ENCODE measurements at places on chromosomes 13 and 19. TPM values are rescaled to one million over a fixed set of nuclear protein-coding genes. Genes with fewer than 3 reads are reported as not detected.
A peak's percentile ranks its signal among the peaks of the same experiment; 100 is the strongest.

PRX gene
- 2.5 TPM for total RNA-seq

LILRB4 gene
- total RNA-seq, result not detected

OR10H1 gene
- not detected for total RNA-seq

SYCN gene
- not detected for total RNA-seq

NCAN gene
- not detected for total RNA-seq

ACP5 gene
- total RNA-seq, result not detected

INSL3 gene
- total RNA-seq, result not detected

KIR3DL2 gene
- not detected for total RNA-seq

- no peak overlapping the region for H3K27ac ChIP-seq
- no peak for DNase-seq
- no peak overlapping the region for H3K4me3 ChIP-seq
Observed at GRCh38 chr13:31437975-31438374, 238.2 kb downstream of the B3GLCT start.

DNA sequence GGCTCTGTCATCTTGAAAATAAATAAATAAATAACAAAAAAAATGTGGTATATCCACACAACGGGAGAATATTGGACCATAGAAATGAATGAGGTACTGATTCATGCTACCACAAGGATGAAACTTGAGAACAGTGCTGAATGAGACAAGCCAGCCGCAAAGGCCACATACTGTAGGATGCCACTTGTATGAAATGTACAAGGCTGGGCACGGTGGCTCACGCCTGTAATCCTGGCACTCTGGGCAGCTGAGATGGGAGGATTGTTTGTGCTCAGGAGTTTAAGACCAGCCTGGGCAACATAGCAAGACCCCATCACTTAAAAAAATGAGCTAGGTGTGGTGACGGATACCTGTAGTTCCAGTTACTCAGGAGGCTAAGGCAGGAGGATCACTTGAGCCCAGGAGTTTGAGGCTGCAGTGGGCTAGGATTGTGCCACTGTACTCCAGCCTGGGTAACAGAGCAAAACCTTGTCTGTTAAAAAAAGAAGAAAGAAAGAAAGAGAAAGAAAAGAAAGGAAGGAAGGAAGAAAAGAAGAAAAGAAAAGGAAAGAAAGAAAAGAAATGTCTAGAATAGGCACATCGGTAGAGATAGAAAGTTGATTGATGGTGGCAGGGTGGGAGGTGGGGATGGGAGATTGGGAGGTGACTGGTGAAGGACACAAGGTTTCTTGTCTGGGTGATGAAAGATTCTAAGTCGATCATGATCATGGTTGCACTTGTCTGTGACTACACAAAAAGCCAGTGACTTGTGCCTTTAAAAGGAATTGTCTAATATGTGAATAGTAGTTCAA, 20.3 kb downstream of the HPN start:
- H3K4me3 ChIP-seq, result no peak overlapping the region
- DNase-seq, result no peak
- no peak overlapping the region for H3K27ac ChIP-seq
- no peaks in the 10 kb centered on the region for H3K36me3 ChIP-seq

GRCh38 chr19:49390929-49391359, 2.9 kb downstream of the KASH5 start:
- no peak overlapping the region for H3K27ac ChIP-seq
- H3K36me3 ChIP-seq, result no peaks in the 10 kb centered on the region
- no peaks in the 10 kb centered on the region for H3K27me3 ChIP-seq
- no peaks in the 10 kb centered on the region for H3K4me1 ChIP-seq

- H3K4me1 ChIP-seq, result peaks cover 9% of the 10 kb centered on the region
- no peak overlapping the region for H3K27ac ChIP-seq
- H3K27me3 ChIP-seq, result no peaks in the 10 kb centered on the region
- no peak overlapping the region for H3K4me3 ChIP-seq
Observed at GRCh38 chr13:27183561-27184147, 12.0 kb upstream of the USP12 start.

- no peaks in the 10 kb centered on the region for H3K27me3 ChIP-seq
- no peaks in the 10 kb centered on the region for H3K4me1 ChIP-seq
- no peak overlapping the region for H3K4me3 ChIP-seq
- DNase-seq, result no peak
- no peak overlapping the region for H3K27ac ChIP-seq
Observed at GRCh38 chr19:32098968-32099367, 246.4 kb upstream of the ZNF507 start.

GRCh38 chr19:34145741-34146202, 26.5 kb upstream of the LSM14A start:
- H3K27me3 ChIP-seq, result no peaks in the 10 kb centered on the region
- H3K36me3 ChIP-seq, result no peaks in the 10 kb centered on the region
- no peaks in the 10 kb centered on the region for H3K4me1 ChIP-seq
- DNase-seq, result peak; percentile 70
- no peak overlapping the region for H3K27ac ChIP-seq

DNA sequence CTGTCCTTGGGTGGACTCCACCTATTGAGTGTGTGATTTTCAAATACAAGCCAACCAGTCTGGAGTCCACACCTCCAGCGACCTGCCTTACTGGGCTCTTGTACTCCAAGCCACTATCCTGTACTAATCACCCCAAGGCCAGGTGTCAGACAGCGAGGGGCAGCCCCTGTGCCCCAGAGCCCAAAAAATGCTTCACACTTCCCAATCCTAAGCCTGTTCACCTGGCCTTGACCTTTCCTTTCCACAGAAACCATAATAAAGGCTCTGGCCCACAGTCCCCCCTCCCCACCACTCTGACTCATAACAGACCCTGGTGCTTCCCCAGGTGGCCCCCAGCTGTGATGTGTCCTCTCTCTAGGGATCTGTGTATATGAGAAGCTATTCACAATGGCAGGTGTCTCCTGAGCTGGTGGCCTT, 3.9 kb downstream of the CD209 start:
- no peaks in the 10 kb centered on the region for H3K27me3 ChIP-seq
- H3K27ac ChIP-seq, result no peak overlapping the region
- no peak overlapping the region for H3K4me3 ChIP-seq
- no peak for DNase-seq
- H3K4me1 ChIP-seq, result no peaks in the 10 kb centered on the region

- H3K27me3 ChIP-seq, result no peaks in the 10 kb centered on the region
- no peak for DNase-seq
- no peaks in the 10 kb centered on the region for H3K36me3 ChIP-seq
- H3K4me3 ChIP-seq, result no peak overlapping the region
Observed at GRCh38 chr13:61575973-61576372, 160.3 kb upstream of the PCDH20 start.

DNA sequence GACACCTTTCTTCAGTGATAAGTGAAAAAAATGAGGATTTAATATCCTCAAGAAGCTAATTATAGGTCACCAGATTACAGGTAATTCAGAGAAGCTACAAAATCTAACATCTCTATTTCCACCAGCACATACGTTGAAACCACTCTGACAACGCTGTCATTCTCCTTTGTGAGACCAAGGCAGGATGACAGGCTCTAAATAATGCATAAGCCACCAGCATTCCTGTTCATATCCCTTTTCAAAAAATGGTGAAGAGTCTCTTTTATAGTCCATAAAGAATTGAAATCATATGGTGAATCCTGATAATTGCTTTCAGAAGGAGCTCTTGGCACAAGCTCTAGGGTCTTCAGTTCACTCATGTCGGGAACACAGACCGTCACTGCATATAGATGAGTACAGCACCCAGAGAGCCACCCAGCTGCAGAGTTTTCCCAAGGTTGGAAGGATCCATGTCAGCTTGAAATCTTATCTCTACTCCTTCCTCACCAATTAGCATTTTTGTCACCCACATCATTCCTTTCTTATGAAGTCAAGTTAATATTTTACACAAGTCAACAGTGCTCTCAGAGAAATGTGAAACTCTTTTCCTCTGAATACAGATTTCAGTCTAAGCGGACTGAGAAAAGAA, 431.4 kb downstream of the TBC1D4 start:
- no peak overlapping the region for H3K27ac ChIP-seq
- H3K36me3 ChIP-seq, result no peaks in the 10 kb centered on the region
- no peak for DNase-seq
- no peaks in the 10 kb centered on the region for H3K27me3 ChIP-seq
- no peak overlapping the region for H3K4me3 ChIP-seq

DNA sequence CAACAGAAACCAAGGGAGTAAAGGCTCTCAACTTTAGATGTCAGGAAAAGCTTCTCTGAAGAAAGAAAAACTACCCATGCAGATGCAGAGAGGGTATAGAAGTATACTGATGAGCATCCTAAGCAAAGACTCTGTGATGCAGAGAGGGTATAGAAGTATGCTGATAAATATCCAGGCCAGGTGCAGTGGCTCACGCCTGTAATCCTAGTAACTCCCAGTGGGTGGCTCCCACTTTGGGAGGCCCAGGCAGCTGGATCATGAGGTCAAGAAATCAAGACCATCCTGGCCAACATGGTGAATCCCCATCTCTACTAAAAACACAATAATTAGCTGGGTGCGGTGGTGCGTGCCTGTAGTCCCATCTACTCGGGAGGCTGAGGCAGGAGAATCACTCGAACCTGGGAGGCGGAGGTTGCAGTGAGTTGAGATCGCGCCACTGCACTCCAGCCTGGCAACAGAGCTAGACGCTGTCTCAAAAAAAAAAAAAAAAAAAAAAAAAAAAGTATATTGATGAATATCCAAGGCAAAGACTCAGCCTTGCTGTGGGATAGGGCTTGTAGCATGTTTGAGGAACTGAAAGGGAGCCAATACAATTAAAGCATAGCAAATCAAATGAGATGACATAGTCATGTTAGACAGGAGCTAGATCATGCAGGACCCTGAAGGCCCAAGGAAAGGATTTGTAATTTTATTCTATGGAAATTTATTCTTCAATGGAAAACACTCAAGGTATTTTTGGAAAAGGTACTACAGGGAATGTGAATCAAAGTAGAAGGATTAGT, 14.9 kb downstream of the UBL3 start:
- peaks cover 58% of the 10 kb centered on the region for H3K4me1 ChIP-seq
- no peak overlapping the region for H3K4me3 ChIP-seq
- no peak overlapping the region for H3K27ac ChIP-seq
- H3K27me3 ChIP-seq, result no peaks in the 10 kb centered on the region
- no peaks in the 10 kb centered on the region for H3K36me3 ChIP-seq
- no peak for DNase-seq

DNA sequence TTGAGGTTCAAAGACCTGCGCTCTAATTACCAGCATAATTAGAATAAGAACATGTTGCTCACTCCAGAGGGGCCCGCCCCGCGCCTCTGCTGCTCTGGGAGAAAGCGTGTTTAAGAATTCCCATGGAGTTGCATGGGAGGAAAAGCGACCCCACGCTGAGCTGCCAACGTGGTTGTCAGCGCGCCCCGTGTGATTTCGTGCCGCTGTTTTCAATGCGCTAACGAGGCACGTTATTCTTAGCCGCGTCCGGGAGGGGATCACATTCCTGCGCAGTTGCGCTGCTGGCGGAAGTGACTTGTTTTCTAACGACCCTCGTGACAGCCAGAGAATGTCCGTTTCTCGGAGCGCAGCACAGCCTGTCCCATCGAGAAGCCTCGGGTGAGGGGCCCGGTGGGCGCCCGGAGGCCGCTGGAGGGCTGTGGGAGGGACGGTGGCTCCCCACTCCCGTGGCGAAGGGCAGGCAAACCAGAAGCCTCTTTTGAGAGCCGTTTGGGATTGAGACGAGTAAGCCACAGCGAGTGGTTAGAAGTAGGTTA, 173.8 kb upstream of the SOX1 start:
- H3K27ac ChIP-seq, result no peak overlapping the region
- no peak overlapping the region for H3K4me3 ChIP-seq
- H3K36me3 ChIP-seq, result no peaks in the 10 kb centered on the region
- H3K27me3 ChIP-seq, result no peaks in the 10 kb centered on the region

- no peaks in the 10 kb centered on the region for H3K27me3 ChIP-seq
- no peaks in the 10 kb centered on the region for H3K4me1 ChIP-seq
- H3K27ac ChIP-seq, result no peak overlapping the region
Observed at GRCh38 chr13:64528838-64529237, 2701.3 kb downstream of the PCDH9 start.

DNA sequence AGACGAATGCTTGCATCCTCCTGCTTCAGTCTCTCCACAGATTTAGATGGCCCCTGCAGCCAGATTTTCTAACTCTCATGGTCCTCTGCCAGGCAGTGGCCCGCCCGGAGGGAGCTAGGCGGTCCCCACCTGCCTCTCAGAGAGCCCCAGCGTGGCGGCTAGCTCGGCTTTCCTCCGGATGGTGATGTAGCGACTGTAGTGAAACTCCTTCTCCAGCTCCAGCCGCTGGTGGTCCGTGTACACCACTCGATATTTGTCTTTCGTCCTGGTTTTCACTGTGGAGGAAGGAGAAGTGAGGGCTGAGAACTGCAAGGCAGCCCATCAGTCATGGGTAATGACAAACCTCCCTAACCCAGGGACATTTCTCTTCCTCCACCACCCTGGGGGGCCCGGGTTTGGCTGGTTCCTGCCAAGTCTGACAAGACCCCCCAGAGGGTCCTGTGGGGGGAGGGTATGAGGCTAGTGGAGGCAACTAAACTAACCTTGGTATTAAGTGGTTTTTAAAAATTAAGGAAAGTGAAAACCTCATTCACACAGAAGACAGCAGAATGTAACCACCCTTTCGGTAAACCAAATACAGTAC, 4.3 kb downstream of the CDX2 start:
- no peak for DNase-seq
- no peaks in the 10 kb centered on the region for H3K27me3 ChIP-seq
- peak overlapping the region; percentile 65 for H3K27ac ChIP-seq
- peaks cover 9% of the 10 kb centered on the region for H3K36me3 ChIP-seq
- H3K4me1 ChIP-seq, result peaks cover 53% of the 10 kb centered on the region
- peak overlapping the region; percentile 96 for H3K4me3 ChIP-seq

- no peaks in the 10 kb centered on the region for H3K27me3 ChIP-seq
- no peaks in the 10 kb centered on the region for H3K36me3 ChIP-seq
- no peaks in the 10 kb centered on the region for H3K4me1 ChIP-seq
- peak; percentile 19 for DNase-seq
- no peak overlapping the region for H3K4me3 ChIP-seq
- H3K27ac ChIP-seq, result no peak overlapping the region
Observed at GRCh38 chr13:111491021-111491420, 170.6 kb downstream of the TEX29 start.

- 0 out of 2 replicates have a peak, but pooled peaks cover 7% of the 10 kb centered on the region for H3K4me1 ChIP-seq
- H3K4me3 ChIP-seq, result no peak overlapping the region
- no peaks in the 10 kb centered on the region for H3K27me3 ChIP-seq
Observed at GRCh38 chr19:13868663-13869062, 8.3 kb upstream of the NANOS3 start.

GRCh38 chr19:35822579-35822978, 9.9 kb upstream of the PRODH2 start:
- no peaks in the 10 kb centered on the region for H3K27me3 ChIP-seq
- DNase-seq, result no peak
- no peak overlapping the region for H3K4me3 ChIP-seq
- H3K27ac ChIP-seq, result no peak overlapping the region
- H3K36me3 ChIP-seq, result no peaks in the 10 kb centered on the region

DNA sequence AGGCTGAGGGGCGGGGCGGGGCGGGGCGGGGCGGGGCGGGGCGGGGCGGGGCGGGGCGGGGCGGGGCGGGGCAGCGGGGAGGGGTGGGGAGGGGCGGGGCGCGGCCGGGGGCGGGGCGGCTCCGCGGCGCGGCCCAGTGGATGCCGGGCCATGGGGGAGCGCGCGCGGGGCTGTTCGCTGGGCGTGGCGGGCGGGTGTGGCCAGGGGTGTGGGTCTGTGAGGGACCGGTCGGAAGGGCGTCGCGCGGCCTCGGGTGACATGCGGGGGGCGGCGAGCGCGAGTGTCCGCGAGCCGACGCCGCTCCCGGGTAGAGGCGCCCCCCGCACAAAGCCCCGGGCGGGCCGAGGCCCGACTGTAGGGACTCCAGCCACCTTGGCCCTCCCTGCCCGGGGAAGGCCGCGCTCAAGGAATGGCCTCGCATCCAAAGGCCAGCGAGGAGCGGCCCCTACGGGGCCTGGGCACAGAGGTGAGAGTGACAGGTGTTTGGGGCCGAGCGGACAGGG, at the start of gene ZFP28:
Gene ZFP28, plus strand, starts transcription at position 188 of the 503 bp plus-strand sequence. Its CDS starts 71 bp downstream, at position 259.
- H3K4me3 ChIP-seq, result no peak within 1 kb of the TSS
- no peaks in the 10 kb centered on the region for H3K36me3 ChIP-seq
- no peak for DNase-seq

- no peak overlapping the region for H3K27ac ChIP-seq
- no peaks in the 10 kb centered on the region for H3K36me3 ChIP-seq
- H3K27me3 ChIP-seq, result no peaks in the 10 kb centered on the region
- H3K4me3 ChIP-seq, result no peak overlapping the region
- DNase-seq, result no peak
Observed at GRCh38 chr13:88483202-88483601, 812.0 kb downstream of the SLITRK5 start.

All from Caco-2 (cell line).